Stimulated activated CD4-positive, alpha-beta T cell treated with anti-CD3 and anti-CD28 coated beads, Interleukin-1b, Interleukin-23, amount 100 ng/mL, for 48 hours (primary cell): ENCODE measurements at places on chromosomes 3 and 15.

- DNase-seq = no peak
Observed at GRCh38 chr3:127746400-127747057, 73.8 kb downstream of the ABTB1 start.

DNA sequence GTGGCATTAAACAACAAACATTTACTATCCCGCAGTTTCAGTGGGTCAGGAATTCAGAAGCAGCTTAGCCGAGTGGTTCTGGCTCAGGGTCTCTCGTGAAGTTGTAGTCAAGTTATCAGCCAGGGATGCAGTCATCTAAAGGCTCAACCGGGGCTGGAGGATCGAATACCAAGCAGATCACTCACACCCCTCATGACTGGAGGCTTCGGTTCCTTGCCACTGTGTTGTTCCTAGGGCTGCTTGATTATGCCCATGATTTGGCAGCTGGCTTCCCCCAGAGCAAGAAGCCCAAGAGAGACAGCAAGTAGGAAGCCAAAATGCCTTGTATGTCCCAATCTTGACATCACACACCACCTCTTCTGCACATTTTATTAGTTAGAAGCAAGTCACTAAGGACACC, 33.9 kb upstream of the CDCP1 start:
- no peak for DNase-seq

GRCh38 chr15:84598993-84599392, 1.8 kb upstream of the ZSCAN2 start:
- DNase-seq = peak; percentile 23

DNA sequence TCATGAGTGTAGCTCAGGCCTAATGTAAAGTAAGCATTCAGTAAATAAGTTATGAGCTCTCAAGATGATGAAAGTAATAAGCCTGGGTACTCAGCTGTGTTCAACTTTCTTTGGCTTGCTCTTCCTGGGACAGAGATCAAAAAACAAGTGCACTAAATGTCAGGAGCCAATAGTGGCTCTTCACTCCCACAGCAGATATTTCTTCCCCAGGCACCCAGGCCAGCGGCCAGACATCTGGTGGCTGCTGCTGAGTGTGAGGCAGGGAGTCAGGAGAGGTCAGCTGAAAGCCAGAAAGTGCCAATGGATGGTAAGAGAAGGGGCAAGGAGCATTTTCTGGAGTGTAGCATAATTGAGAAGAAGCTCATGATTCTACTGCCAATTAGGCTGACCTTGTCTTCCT, 18.2 kb upstream of the ITGA11 start:
- DNase-seq = no peak

GRCh38 chr15:64738226-64739095, 36.9 kb downstream of the RBPMS2 start:
- DNase-seq = no peak

DNA sequence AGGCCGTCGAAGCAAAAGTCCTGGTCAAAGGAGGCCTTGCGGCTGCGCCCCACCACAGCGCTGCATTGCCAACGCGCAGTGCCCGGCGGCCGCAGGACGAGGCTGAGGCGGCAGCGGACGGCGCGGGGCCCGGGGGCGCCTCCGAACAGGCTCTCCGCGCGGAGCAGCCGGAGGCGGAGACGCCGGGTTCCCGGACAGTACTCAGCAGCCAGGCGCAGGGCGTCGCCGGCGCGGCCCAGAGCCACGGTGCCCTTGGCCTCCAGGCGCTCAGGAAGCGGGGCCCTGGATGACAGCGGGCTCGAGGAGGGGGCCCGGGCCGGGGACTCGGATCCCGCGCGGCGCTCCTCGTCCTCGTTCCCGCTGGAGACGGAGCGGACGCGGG, 1.1 kb downstream of the C2CD4B start:
- DNase-seq = no peak

GRCh38 chr3:45564172-45564571, 30.4 kb upstream of the LIMD1 start:
- DNase-seq = no peak

GRCh38 chr3:174243171-174243570, 616.0 kb upstream of the NAALADL2 start:
- DNase-seq = no peak

DNA sequence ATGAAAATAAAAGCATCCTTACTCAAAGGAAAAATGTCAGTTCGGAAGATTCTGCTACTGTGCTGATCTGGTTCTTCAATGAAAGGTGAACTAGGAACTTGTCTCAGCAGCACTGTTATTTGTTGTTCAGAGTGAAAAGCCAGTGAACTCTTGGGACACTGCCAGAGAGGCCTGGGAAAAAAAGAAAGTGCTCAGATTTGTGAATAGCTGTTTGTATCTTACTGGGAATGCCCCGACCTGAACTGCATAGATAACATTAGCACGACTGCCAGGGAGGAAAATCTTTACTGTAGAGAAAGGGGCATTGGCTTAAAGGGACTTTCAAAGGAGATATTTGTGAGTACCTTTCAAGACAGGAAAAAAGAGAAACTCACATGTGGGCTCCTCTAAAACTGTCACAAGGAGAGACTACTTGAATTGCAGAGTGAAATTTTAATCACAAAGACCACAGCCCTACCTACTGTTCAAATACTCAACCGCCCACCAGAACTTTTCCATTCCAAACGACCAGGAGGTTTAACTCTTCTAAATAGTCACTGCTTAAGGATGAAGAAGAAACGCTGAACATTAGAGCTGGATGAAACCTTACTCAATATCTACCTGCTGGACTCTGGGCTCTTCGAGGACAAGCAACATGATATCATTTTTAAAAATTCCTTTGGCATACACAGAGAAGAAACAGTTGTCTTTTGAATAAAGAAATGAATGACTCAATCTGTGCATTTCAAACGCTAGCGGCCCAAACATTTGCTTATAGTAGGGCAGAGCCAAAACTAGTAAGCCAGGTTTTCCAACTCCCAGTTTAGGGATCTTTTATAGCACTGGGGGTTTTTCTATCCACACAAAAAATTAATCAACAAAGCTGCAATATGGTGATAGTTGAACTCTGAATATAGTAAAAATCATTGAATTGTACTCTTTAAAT, 13.4 kb downstream of the TAMM41 start:
- DNase-seq = no peak

- DNase-seq = no peak
Observed at GRCh38 chr3:19757773-19758172, 176.2 kb downstream of the EFHB start.

DNA sequence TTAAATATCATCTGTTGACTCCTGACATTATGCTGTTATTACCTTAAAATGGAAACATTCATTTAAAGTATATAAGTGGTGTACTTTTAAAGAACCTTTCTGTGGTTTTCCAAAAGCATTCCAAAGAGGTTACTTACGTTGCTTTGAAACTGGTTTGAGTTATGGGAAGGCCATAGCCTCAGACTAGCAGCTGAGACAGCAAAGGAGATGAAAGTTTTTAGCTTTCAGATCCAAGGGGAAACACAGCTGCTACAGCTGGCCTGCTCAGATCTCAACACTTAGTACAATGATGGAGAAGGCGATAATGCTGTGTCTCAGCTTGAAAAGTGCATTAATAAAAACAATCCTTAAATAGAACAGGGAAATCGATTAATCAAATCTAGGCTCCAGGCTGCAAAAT, 921.1 kb downstream of the ROBO1 start:
- no peak for DNase-seq

- no peak for DNase-seq
Observed at GRCh38 chr3:8490079-8490552, 11.5 kb upstream of the LMCD1 start.
